ENCODE measurements at places on chromosomes 16 and 17.

- DNase-seq: peak; percentile 4
Measured at GRCh38 chr17:6269478-6269877, 165.4 kb downstream of the AIPL1 start.

DNA sequence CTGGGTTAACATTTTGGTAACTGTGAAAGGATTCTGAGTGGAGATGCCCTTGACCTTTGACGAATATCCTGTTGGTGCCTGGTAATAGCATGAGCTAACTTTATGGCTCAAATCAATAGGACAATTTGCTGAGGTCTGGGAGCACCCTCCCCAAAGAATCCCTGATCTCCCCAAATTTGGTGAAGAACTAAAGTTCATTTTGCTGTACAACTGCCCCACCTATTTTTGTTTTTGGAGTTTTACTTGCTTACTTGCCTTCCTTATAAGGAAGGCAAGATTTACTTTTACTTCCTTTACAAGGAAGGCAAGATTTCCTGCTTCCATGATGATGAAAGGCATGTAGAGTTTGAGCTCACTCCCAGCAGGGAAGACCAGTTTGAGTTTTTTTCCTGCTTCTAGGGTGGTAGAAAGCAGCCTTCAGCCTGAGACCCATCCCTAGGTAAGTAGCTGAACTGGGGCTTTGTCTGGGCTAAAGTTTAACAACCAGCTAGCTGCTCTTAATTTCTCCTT lies 2.8 kb downstream of the KRTAP4-9 start:
- DNase-seq: no peak

GRCh38 chr16:10562361-10562899 lies 18.0 kb downstream of the EMP2 start:
- DNase-seq: no peak

GRCh38 chr17:8223356-8224126 lies 13.2 kb upstream of the AURKB start:
- no peak for DNase-seq

- no peak for DNase-seq
Measured at GRCh38 chr16:67227567-67227921, 614 bp downstream of the TMEM208 start.

GRCh38 chr17:1168533-1169220 lies 11.1 kb downstream of the ABR start:
- no peak for DNase-seq

- no peak for DNase-seq
Measured at GRCh38 chr17:17166446-17166845, 39.7 kb downstream of the PLD6 start.

GRCh38 chr16:71514476-71514875 lies 11.8 kb upstream of the CHST4 start:
- DNase-seq: no peak

- no peak for DNase-seq
Measured at GRCh38 chr16:81582655-81583441, 138.2 kb downstream of the CMIP start.

DNA sequence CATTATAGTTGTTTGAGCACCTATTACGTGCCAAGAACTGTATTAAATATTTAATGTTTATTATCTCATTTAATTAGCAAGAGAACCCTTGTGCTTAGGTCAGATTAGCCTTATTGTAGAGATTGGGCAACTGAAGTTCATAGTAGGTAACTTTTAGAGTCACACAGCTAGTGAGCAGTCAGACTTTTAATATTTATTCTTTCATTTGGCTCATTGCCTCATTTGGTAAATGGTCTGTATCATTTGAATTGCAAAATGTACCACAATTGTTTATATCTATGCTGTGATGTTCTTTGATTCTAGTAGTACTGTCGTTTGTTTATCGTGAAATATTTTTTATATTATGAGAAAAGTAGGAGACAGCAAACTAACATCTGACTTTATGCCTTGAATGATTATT lies 7.6 kb downstream of the CLTC start:
- no peak for DNase-seq

DNA sequence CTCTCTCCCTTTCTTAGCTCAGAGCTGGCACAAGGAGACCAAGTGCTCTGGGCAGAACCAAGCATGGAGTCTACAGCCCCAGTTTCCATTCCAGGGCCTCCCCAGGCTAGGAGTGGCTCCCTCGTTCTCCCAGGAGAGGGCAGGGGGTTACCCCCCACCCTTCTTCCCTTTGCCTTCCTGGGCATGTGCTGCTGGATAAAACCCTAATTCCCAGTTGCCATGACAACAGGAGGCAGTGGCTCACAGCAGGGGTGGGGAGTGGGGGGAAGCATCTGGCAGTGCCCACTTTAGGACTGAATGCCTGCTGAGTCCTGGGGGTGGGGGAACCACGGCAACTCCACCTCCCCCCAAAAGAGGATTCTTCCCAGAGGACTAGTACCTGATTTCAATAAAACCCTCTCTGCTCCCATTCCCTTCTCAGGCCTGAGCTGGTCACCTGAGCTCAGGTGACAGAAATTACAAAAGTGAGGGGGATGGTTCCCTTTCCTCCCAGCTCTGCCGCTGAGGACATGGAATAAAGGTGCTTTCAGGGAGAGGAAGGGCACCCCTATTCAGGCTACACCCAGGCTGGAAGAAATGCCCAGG lies 1.8 kb downstream of the MPP2 start:
- DNase-seq: no peak

- no peak for DNase-seq
Measured at GRCh38 chr16:59295993-59296736, 562.0 kb upstream of the GOT2 start.

GRCh38 chr17:67617304-67617899 lies 100.3 kb upstream of the NOL11 start:
- no peak for DNase-seq

GRCh38 chr16:12724226-12724625 lies 79.5 kb downstream of the CPPED1 start:
- no peak for DNase-seq

- no peak for DNase-seq
Measured at GRCh38 chr16:12646490-12647274, 157.0 kb downstream of the CPPED1 start.

GRCh38 chr17:73301369-73301768 lies 10.4 kb downstream of the CDC42EP4 start:
- DNase-seq: no peak

GRCh38 chr16:68711421-68712139 lies 25.5 kb upstream of the CDH1 start:
- no peak for DNase-seq

- DNase-seq: peak; percentile 34
Measured at GRCh38 chr17:13594762-13595598, 6.7 kb downstream of the HS3ST3A1 start.

DNA sequence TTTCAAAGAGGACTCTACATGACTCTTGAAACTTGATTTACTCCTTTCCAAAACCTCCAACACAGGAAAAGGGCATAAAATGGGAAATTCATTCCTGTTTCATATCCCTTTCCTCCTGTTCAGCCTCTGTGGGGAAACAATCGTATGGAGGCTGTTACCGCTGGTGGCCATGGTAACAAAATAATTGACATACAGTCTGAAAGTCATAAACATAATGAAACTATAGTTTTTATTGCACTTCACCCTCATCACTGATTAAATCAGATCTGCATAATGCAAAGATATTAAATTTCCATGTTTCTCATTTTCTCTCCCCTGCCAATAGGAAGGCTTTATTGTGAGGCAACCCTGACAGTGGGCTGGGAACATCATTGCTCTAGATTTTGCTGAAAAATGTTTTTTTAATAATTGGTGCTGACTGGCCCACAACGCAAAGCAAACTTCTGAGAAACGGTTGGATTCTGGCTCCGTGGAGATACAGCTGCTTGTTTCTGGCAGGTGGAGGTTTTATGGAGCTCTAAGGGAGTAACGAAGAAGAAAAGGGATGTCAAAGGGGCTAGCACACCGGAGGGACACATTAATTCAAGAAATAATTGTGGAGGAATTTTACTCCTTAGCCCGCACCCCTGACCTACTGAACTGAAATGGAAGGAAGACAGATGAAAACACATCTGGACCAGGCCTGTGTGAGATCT lies 154.2 kb upstream of the SHISA6 start:
- DNase-seq: no peak

DNA sequence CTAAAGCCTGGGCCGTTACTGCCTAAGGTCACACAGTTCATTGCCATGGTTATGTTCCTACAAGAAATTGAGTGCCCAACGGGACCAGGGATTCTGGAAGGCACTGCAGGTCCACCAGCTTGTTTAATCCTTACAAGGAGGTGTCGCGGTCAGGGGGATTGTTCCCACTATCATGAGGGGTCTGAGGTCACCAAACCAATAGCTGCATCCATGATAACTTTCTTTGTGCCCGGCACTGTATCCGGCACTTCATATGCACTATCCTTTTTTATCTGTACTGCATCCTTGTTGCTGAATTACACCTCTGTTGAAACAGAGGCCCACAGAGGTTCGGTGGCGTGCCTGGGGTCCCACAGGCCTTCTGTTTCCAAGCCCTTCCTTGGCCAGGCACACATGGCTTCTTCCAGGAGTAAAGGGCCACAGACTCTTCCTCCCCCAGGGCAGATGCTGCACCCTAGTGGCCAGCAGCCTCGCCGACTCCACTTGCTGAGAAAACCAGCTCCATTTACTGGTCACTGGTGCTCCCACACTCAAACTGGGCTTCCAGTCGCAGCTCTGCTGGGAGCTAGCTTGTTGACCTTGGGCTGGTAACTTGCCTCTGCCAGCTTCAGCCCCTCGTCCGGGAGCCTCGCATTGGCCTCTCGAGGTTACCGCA lies 82.0 kb upstream of the PLCG2 start:
- DNase-seq: peak; percentile 21

Measured in LNCaP clone FGC (cell line).